Astrocyte (in vitro differentiated cells and primary cell): ENCODE measurements at places on chromosomes 6 and 20.
A peak's percentile ranks its signal among the peaks of the same experiment; 100 is the strongest.

DNA sequence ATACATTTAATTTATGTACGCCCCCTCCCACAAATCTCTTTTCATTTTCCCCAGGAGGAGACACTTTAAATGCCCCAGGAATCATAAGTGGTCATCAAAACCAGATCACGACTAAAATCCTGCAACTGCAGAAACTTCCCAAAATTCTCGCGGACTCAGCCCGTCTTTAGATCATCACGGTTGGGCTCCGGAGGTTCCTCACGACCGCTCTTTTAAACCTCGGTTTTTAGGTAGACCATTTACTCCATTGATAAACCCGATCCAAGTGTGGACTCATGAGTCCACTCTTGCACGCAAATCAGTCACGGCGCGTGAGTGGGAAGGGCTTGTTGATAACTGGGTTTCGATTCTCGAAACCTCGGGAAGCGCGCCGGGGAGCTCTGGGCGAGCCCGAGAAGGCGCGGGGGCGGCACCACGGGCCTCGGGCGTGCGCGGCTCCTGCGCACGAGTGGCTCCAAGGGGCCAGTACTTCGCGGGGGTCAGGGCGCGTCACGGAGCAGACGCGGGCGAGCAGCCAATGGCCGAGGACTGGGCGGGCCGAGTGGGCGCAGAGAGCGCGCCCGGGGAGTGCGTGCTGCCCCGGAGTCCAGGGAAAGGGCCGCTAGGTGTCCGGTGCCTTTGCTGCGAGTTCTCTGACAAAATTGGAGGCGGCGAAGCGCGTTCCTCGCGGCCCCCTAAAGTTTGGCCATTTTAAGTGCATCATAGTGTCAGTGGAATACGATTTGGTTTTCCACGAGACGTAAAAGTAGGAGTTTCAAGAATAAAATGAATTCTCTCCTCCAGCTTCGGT lies 635 bp upstream of the TENT5A start:
- DNase-seq: peak; percentile 85

DNA sequence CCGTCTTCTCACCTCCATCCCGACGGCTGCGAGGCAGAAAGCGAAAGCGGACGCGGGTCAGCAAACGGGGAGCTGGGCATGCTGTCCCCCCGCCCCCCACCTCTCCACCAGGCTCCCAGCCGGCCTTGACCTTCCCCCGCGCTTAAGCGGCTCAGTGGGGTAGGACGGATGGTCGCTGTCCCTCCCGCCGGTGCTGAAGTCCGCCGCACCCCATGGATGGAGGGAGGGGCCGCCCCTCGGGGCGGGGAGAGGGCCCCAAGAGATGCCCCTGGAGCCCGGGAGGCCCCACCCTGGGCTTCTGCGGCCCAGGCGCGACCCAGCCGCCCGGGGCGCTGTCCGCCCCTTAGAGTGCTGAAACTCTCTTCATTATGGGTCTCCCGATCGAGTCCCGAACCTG lies at the start of gene KCNB1:
Gene KCNB1, minus strand, starts transcription at position 48 of the 397 bp plus-strand sequence. CDS start 188 bp downstream, outside the sequence.
- DNase-seq: peak; percentile 12

- DNase-seq: no peak
Measured at GRCh38 chr6:1170794-1171193, 141.1 kb upstream of the FOXQ1 start.

DNA sequence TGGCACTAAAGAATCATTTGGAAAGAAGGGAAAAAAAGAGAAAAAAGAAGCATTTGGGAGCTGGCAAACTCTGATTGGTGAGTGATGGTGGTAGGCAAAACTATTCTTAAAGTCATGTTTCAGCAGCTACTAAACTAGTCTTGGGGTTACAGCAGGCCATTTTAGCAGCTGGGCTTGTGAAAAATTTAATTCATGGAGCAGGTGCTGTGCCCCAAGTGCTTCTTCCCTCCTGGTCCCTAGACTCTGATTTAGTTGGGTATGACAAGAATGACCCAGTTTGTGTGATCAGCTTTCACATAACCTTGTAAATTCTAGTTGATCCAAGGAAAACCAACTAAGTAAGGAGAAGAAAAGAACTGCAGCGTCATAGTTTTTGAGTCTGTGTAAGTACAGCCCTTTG lies 1.1 kb upstream of the ASIP start:
- DNase-seq: no peak

DNA sequence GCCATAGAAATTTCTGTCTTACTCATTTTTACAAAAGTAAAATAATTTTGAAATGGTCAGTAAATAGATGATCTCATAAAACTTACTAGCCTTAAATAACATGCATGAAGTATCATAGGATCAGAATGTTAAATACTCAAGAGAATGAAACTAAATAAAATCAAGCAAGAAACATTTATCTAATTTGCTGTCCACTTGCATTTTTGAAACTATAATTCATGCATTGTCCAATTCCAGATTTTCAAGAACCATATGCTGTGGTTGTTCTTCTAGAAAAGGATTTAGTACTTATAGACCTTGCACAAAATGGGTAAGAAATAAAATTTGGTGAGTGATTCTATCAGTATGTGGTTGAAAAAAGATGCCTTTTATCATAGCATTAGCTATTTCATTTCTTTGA lies 107.0 kb downstream of the STXBP5 start:
- no peak for DNase-seq

- DNase-seq: peak; percentile 80
Measured at GRCh38 chr20:31691646-31692275, 30.9 kb downstream of the BCL2L1 start.

- DNase-seq: no peak
Measured at GRCh38 chr20:60281295-60281694, 323.1 kb downstream of the CDH26 start.

- DNase-seq: no peak
Measured at GRCh38 chr6:4172368-4172767, 37.0 kb upstream of the ECI2 start.

GRCh38 chr6:84466511-84466910 lies 239.1 kb upstream of the CEP162 start:
- peak; percentile 84 for DNase-seq

DNA sequence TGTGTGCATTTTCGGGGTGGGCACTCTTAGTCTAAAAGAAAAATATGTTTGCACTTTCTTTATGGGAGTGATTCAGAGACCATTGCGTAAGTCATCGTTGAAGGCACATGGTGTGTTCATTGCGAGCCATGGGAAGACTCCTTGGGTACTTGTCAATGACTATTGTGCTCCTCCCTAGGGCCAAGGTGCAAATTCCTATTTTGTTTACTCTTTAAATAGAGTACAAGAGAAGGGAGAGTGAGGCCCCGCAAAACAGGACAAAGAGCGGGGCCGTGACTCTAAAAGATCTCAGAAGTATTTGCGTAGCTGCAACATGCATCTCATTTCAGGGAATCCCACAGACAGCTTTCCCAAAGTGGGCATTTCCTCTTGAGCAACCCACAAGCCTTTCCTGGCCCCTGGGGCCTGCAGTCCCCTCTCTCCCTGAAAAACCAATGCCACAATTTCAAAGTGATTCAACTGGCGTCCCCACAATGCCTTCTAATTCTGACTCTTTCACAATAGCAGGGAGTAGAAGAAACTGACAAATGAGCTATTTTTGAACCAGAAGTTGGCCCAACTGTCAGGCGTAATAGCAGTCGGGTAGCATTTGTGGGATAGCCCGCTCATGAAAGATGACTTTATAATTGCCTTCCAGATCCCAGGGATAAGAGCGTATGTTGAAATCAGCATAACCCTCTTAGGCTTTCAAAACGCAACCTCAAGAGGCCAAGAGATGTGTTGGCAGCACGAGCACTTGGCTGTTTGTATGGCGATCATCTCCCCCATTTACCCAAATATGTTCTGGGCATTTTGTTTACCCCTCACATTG lies 277.9 kb upstream of the BMP2 start:
- peak; percentile 73 for DNase-seq

DNA sequence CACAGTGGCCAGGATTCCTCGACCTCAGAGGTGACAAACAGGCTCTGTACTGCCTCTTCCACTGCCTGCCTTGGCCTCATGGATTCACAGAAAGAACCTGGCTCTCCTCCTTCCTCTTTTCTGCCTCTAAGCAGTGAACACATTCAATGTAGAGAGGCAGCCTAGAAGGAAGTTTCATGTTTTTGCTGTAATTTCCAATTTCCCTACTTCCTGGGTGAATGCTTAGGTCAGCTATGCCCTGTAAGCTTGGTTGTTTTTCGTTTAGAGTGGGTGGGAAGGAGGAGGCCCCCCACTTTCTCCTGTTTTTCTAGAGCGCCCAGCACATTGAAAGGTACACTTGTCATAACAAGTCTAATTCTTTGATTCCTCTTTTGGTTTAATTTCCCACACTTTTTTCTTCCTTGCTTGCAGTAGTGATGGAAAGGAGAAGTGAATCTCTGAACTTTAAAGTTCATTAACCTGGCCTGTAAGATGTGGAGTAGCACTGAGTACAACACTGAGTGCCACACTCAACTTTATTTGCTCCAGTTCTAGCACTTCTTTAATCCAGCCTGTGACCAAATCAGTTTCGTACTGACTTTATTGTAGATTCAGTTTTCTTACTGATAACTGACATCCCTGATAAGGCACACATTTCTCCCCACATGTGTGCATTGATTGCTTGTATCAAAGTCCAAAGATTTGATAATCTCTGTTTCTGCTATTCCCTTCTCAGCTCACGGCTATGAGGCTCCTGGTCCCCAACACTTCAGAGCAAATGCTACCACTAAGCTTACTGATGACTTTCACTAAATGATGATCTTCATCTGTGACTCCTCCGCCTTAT lies 100.0 kb upstream of the MAN1A1 start:
- DNase-seq: no peak

DNA sequence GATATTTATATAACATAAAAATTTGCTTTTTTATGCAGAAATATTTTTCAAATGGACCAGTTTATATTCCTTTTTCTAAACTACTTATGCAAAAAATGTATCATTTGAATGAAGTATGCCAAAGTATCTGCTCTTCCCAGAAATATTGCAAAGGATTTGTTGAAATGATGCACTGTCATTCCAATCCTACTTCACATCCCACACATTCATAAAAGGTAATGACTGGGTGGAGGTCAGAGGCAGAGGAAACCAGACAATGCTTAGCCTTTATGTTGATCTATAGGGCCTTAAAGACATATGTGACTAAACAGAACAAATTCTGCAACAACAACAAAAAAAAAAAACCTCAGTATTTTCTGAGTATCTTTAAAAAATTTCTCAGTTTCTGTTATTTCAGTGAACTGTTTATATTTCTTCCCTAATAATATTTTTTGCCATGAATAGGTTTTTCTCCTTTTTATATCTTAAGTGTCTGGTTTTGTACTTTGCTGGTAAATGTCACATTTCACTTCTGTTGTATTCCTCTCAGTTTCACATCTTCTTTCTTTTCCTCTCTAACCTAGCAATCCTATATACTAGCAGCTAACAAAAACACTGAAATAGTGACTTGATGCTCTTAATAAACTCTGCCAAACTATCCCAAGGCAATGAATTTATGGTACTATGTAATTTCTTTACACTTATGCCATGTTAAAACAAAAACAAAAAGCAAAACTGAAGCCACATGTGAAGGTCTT lies 374.1 kb downstream of the BCKDHB start:
- DNase-seq: no peak

- DNase-seq: peak; percentile 7
Measured at GRCh38 chr20:10094566-10095173, 59.9 kb downstream of the ANKEF1 start.

- DNase-seq: no peak
Measured at GRCh38 chr20:55610756-55611155, 394.6 kb downstream of the CBLN4 start.

DNA sequence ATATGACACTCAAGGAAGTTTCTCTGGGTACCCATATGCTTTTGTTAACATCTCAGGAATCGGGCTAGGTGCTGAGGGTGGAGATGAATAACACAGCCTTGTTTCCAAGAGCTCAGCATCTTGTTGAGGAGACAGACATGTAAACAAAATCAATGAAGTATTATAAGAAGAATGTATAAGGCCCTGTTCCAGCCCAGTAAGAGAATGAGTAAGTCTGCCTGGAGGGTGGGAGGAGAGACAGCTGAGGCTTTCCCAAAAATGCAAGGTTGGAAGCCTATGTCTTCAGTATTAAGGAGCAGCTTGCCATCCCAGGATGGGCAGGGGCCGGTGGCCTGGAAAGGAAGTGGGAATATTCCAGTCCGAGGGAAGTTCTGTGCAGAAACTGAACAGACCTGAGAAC lies 615.3 kb upstream of the BTBD3 start:
- DNase-seq: peak; percentile 69

DNA sequence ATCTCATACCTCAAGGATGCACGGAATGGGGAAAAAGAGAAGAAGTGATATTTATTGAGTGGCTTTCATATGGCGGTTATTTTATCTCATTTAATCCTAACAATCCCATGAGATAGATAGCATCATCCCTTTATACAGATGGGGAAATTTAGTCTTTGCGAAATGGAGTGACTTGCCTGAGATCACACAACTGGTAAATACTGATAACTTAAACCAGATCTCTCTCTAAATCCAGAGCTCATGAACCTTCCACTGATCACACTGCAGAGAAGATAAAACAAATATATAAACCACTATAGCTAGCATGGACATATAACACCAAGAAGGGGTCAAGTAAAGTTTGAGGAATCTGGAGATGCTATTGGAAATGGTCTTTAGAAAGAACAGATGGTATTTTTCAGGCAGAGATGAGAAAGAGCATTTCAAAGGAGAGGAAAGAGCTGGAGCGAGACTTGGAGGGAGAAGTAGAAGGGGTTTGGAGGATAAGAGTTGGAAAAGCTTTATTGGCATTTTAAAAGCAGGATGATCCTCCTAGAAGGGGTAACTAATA lies 139.8 kb upstream of the TNFAIP3 start:
- no peak for DNase-seq

GRCh38 chr6:16227605-16228004 lies 10.8 kb upstream of the GMPR start:
- no peak for DNase-seq

- DNase-seq: no peak
Measured at GRCh38 chr6:27862396-27863066, 49.7 kb downstream of the OR2B2 start.

DNA sequence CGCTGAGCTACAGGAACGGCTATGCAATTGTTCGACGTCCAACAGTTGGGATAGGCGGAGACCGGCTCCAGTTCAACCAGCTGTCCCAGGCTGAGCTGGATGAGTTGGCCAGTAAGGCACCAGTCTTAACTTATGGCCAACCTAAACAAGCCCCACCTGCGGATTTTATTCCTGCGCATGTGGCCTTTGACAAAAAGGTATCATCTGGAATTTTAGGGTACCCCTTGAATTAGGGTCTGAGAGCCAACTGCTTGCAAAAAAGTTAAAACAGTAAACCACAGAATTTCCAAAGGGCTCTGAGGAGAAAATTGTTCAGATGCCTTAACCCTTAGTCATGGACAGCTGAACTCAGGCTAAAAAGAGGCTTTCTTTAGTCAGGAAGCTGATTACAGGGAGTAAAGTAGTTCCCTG lies 3.8 kb downstream of the EFHC1 start:
- peak; percentile 96 for DNase-seq

- no peak for DNase-seq
Measured at GRCh38 chr6:44867571-44868334, 460.4 kb upstream of the RUNX2 start.

- DNase-seq: no peak
Measured at GRCh38 chr20:16955971-16956370, 207.8 kb downstream of the OTOR start.
